ENCODE measurements at places on chromosomes 2 and 18.

- no peak for DNase-seq
Measured at GRCh38 chr2:70456585-70457495, 96.8 kb downstream of the TGFA start.

- DNase-seq = no peak
Measured at GRCh38 chr18:70301667-70302066, 12.8 kb downstream of the SOCS6 start.

GRCh38 chr18:10029711-10030110, 115.9 kb downstream of the VAPA start:
- DNase-seq = no peak

- no peak for DNase-seq
Measured at GRCh38 chr2:31578316-31578715, 2.4 kb downstream of the SRD5A2 start.

GRCh38 chr2:196253116-196253480, 81.7 kb upstream of the STK17B start:
- no peak for DNase-seq

GRCh38 chr2:75277111-75277510, 77.8 kb upstream of the TACR1 start:
- DNase-seq = no peak

DNA sequence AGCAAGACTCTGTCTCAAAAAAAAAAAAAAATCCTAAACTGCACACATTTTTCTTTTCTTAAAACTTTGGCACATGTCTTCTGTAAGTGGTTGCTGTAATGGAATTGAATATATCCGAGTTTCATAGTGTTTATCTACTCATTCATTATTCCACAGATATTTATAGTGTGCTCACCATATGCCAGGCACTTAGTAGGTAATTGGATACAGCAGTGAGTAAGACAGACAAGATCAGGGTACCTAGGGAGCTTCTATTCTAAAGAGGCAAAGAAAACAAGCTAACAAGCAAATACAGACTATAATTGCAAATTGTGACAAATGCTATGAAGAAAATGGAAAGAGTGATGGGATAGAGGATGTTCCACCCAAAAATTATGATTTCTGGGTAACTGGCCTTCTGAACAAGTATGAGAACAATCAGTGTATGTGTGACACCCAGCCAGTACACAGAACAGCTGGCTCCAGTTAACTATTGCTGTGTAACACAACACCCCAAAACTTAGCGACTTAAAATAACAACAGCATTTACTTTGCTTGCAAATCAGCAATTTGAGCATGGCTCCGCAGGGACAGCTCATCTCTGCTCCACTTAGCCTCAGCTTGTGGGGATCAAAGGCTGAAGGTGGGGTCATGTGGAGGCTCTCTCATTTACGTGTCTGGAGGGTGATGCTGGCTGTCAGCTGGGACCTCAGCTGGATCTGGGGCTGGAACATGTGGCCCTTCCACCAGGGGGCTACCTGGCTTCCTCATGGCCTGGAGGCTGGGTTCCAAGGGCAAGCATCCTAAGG, 224.9 kb downstream of the INSIG2 start:
- DNase-seq = no peak

DNA sequence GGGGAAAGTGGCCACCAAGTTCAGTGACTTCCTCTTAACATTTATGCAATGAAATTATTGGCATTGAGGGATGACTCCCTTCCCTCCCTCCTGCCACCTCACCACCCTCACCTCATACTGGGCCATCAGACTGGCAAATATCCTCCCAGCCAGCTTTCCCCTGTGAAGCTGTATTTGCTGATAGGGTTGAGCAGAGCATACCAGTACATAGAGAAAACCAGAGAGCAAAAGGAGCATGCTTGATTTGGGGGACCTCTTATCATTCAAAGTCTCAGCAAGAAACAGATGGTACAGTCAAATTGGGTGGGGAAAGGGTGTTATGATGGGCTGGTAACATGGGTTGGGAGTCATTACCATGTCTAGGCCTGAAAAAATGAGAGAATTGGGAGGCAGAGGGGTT, 19.1 kb upstream of the B3GNT2 start:
- no peak for DNase-seq

DNA sequence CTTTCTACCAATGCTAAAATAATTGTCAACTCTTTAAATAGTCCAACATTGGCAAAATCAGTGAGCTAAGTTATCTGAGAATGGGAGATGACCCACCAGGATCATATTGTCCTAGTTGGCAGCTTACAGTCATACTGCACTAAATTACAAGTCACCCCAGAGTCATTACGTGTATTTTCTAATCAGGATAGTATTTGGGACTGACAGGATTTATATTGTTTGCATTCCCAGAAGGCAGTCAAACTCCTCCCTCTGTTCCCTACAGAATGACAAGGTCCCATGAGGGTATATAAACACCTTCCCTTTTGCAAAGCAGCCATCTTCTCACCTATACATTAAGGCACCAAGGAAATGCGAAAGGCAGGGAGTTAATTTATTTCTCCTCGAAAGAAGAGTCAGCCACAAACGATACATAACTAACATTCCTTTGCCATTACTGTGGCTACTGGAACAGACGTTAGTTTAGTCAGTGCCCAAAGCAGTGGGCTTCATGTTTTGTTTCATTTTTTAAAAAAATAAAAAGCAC, 125.3 kb downstream of the ANTXR1 start:
- DNase-seq = no peak

GRCh38 chr2:235143789-235144188, 192.0 kb downstream of the SH3BP4 start:
- DNase-seq = no peak

DNA sequence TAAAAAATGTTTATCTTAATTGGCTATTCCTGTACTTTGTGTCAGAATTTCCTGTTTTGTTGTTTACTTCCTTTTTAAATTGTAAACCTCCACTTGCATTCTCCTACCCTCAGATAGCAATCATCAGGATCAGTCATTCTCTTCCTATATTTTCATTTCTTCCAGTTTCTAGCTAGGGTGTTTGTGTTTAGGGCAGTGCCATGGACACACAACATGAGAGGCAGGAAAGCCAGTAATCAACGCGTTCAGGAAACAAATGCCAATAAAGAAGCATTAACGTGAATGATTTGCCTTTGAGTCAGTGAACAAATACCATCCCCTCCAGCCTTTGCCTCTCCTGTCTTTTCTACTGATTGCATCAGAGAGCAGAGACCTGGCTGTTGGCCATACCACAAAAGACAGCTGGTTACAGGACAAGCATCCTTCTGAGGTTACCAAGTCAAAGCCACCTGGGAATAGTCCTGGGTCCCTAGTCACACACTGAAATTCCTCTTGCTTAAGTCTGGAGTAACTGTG, 56.7 kb upstream of the FHL2 start:
- DNase-seq = no peak

DNA sequence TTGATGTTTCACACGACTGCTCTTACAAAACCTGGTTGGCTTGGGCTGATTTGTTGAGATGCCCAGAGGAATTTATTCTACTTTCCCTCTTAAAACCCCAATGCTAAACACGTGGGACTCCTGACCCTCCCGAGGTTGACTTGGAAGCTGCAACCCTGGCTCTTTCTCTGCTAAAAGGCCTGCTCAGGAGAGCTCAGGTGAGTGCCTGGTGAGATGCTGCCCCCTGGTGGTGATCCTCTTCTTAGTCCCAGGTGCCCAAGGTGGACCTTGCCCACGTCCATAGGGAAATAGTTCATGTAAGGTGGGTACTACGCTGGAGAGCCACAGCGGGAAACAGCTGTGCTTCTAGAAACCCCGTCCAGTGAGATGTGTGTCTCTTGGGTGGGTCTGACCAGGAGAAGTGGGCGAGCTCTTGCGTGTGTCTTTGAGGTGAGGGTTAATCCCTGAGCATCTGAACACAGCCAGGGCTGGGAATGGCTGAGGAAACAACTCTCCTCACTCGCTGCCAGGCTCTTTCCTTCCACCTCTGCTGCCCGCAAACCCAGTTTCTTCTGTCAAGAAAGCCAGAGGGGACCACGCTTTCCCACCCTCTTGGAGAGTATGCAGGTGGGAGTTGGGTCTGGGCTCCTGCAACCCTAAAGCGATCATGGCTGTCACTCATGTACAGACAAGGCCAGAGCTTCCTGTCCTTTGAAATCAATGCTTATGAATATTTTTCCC, 25.5 kb upstream of the PXDN start:
- DNase-seq = no peak

DNA sequence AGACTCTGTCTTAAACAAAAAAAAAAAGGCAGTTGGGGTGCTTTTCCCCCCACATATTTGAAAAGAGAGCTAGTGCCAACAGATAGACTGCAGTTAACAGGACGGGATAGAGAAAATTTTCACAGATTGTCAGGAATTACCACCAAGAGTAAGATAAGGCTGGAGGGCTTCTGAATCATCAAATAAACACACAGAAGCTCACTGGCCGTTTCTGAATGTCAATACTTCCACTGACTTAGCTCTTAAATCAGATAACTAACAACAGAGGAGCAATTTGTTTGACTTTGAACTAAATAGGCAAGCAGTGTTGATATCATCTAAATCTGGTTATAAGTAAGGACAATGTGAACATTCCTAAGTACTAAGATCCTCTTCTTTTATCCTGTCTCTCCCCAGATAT, 34.7 kb downstream of the PIEZO2 start:
- DNase-seq = no peak

GRCh38 chr2:44333994-44334393, 27.3 kb downstream of the PREPL start:
- no peak for DNase-seq

DNA sequence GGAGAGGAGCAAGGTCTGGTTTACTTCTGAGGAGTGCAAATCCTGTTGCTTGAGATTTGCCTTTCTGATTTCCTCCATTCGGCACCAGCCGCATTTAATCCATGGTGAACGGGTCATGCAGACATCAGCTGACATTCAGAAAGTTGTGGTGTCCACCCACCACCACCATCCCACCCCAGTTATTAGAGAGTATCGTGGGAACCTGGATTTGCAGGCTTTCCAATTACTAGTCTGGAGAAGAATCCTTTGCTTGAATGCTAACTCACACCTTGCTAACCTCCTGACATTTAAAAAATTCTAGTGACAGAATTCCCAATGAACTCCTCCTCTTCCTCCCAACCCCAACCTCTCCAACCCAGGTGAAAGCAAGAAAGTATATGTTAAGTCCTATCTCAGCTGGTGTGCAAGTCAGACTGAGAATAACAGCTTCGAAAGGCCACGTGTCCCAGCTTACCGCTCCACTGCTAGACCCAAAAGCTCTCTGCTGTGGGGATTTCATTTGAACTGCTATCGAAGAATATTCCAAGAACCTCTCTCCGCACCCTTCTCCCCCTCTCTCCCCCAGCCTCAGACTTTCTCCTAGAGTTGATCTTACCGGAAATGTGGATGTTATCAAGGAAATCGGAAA, 17.7 kb downstream of the BCL11A start:
- DNase-seq = no peak

DNA sequence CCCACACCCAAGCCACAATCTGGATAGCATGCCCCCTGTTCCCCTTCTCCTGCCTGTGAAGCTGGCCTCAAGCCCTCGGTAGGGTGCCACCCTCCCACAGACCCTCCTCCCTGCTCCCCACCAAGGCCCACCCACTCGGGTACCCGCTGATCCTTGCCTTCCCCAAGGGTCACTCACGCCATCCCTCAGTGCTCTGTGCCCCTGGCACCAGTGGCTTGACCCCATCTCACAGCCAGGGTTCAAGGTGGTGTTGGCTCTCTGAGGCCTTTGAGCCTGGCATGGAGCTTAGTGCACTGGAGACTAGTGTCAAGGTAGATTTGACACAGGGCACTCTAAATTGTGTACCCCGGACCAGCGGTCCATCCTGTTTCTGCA, 11.9 kb downstream of the ADRA2B start:
- no peak for DNase-seq

DNA sequence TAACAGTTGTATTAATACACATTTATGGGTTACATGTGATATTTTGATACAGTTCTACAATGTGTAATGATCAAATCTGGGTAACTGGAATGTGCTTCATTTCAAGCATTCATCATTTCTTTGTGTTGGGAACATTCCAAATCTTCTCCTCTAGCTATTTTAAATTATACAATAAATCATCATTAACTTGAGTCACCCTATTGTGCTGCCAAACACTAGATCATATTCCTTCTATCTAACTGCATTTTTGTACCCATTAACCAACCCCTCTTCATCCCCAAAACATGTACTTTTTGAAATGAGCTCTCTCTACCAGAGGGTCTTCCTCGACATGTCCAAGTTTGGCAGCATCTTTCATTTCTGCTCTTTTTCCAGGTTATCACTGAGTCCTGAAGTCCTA, 81.1 kb upstream of the TTC39C start:
- no peak for DNase-seq

DNA sequence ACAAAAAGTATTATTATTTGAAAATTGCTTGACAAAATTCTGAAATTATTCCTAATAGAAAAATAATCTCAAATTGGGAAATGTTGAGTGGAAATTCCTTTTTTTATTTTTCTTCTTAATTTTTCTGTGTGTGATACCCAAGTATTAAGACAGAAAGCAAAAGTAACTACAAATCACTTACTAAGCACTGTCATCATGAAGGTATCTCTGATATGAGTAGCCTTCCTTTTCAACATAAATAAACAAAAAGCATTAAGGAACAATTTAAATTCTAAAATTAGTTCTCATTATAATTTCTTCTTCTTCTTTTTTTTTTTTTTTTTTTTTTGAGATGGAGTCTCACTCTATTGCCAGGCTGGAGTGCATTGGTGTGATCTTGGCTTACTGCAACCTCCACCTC, 174.2 kb upstream of the RBMS1 start:
- no peak for DNase-seq

DNA sequence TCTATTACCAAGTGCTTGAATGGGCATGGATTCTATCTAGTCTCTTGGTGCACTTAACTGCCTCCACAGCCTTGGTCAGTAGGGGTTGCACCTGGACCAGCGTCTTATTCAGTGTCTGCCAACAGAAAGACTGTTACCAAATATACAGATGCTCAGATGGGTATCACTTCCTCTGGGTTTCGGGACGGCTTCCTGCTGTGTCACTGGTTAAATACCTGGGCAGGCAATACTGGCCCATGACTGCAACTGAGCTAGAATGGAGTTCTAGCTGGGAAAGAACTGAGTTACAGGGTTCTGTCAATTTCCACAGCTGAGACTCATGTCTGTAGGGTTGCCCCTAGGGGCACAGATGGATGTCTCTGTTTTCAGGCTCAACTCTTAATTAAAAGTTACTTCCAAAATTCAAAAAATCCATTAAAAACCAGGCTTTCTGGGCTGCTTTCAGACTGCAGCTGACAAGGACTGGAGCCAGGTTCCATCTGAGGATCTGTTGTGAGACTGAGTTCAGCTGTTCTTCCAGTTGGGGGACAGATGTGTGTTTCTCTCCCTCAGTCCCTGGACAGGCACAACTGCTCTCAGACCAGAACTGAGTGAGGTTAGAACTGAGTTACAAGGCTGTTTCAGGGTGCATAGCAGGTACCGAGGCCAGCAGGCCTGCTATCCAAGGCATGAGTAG, 789.6 kb upstream of the SLC8A1 start:
- DNase-seq = no peak

GRCh38 chr18:23373570-23373969, 79.5 kb upstream of the RIOK3 start:
- no peak for DNase-seq

- no peak for DNase-seq
Measured at GRCh38 chr2:78778756-78779510, 246.6 kb upstream of the REG3G start.

- DNase-seq = no peak
Measured at GRCh38 chr2:97708048-97708380, 5.4 kb upstream of the ZAP70 start.

GRCh38 chr2:187136646-187137045, 287.7 kb upstream of the ZSWIM2 start:
- DNase-seq = no peak
